ENCODE measurements at places on chromosomes 11 and 22.
A peak's percentile ranks its signal among the peaks of the same experiment; 100 is the strongest.

- DNase-seq: no peak
Observed at GRCh38 chr11:117045196-117045595, 53.0 kb downstream of the SIK3 start.

DNA sequence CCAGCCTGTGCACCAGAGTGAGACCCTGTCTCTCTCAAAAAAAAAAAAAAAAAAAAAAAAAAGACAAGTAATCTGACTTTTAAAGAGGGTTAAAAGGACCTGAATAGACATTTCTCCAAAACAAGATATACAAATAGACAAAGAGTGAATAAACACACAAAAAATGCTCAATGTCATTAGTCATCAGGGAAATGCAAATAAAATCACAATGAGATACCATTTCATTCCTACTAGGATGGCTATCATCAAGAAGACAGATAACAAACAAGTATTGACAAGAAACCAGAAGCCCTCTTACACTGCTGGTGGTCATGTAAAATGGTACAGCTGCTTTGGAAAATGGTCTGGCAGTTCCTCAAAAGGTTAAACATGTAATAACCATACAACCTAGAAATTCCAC is 4.1 kb downstream of the RIC3 start:
- DNase-seq: no peak

- no peak for DNase-seq
Observed at GRCh38 chr11:100740440-100740839, 53.4 kb downstream of the ARHGAP42 start.

- DNase-seq: no peak
Observed at GRCh38 chr11:89660234-89660633, 49.9 kb upstream of the TRIM77 start.

GRCh38 chr11:58676563-58677135 is 54.2 kb downstream of the CNTF start:
- no peak for DNase-seq

GRCh38 chr11:68269414-68270081 is 2.2 kb downstream of the C11orf24 start:
- no peak for DNase-seq

DNA sequence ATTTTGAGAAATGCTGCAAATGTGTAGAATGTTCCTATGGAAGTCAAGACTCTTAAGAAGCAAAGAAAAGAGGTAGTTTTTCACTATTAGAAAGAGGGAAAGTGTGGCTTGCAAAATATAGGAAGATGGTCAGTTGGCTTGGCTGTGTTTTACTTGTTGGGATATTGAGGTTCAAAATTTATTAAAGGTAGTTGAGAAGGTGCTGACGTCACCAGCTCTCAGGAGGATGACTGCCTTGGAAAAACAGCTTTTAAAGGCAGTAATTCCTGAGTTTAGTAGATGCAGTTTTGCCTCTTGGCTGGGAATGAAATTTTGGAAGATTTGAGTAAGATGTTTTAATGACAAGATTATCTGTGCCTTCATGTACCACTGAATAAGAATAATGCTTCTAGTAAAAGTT is 336 bp downstream of the OR4D9 start:
- DNase-seq: no peak

- DNase-seq: no peak
Observed at GRCh38 chr22:32281072-32281471, 25.9 kb upstream of the SLC5A4 start.

DNA sequence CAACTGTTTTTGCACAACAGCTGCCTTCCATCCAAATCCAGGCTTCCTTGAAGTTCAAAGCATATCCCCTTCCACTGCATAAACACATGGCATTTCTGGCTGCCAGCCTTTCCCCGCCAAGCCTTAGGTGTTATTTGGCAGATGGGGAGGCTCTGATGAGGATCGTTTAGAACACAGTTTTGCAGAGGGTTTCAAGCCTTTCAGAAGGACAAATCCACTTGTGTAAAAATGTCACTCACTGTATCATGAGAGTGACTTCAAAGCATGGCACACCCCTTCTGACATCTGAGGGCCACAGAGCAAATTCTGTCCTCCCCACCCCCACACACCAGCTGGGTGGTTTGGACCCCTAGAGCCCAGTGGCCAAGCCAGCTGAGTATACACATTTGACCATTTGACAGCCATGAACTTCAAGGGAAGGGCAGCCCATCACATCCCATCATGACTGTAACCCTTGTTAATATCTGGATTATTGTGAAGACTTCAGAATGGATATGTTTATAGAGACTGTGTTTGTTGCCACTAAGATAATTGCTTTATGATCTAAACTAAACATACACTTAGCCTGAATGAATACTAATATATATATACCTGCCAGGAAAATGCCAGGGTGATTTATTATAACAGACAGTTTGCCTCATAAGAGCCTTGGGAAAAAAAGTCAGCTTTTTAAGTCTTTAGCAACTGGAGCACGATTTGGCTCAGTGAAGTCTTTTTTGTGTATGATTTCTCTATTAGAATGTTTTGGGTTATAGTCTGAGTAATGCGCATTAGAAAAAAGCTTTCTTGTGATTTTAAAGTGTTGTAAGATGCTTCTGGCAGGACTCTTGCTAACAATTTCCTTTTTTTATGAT is 31.9 kb downstream of the FBLN1 start:
- DNase-seq: no peak

DNA sequence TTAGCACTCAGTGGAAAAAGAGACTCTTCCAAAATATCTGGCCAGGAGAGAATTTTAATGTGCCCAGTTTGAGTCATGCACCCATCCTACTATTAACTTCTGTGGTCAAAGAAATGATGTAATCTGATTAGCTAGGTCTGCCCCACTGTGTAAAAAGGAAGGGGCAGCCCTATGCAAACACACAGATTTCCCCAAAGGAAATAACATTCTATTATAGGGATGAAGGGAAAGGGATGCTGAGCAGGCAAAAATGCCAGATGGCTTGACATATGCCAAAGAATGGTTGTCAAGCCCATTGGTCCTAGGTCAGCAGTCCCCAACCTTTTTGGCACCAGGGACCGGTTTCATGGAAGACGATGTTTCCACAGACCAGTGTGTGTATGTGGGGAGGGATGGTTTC is 43.3 kb upstream of the PAK1 start:
- DNase-seq: no peak

DNA sequence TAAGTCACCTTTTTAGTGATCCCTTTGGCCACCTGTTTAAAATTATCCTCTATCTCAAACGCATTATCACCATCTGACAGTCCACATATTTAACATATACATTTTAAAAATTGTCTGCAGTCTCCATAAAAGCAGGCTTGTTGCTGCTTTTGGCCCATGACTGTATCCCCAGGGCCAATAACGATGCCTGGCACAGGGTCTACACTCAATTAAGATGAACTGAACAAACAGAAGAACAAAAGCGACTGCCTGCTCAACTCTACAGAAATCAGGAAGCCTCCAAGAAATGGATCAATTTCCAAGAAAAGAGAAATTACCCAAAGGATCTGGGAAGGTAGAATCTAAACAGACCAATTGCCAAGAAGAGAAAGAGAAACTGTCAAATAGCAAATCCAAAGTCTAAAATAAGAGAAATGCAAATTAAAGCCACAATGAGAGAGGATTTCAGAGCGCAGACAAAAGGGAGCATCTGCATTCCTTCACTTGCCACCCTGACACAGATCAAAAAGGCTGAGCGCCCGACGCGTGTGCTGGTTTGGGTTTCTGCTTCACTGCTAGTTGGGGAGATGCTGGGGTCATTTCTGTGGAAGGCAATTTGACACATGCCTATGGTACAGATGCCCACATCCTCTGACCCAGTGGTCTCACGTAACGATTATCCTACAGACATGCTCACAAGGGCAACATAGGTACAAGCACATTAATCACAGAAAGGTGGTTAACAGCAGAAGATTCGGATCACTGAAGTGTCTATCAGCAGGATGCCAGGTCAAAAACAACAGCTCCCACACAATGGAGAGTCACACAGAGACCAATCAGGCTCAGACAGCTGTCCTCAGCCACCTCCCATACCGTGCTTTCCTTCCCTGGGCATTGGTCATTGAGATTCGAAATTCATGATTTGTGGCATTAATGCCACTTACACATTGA is 55.9 kb downstream of the SHISAL1 start:
- DNase-seq: no peak

- no peak for DNase-seq
Observed at GRCh38 chr11:125270106-125270505, 105.6 kb downstream of the PKNOX2 start.

DNA sequence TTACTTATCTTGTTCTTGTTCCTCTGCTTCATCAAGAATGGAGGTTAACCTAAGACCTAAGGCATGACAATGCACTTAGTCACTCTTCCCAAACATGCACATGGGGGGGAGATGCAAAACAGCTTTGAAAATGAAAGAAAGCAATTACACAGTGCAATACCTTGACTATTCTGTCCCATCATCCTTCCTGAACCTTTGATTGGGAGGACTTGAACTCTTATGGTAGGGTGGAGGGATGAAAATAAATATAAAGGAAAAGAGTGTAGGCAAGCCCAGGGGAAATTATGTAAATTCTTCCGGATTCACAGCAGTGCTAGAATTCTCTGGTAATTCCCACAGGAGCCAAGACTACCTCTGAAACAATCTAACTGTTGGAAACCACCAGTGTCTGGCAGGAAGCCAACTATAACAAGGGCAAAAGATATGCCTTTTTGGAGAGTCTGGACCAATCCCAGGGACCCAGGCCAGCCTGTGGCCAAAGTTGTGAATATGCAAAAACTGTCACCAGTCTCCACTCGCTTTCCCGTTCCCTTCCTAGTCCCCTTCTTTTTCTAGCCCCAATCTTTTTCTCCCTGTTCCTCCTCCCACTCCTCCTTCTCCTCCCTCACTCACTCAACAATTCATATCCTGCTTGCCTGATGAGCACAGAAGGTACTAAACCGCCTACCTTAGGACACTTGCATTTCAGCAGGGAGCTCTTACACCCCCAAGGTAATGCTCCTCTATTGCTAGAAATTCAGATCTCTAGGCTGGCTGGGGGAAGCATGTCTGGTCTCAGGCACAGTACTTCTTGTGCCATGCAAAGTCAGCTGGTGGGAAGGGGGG is 2.5 kb upstream of the RCN1 start:
- peak; percentile 73 for DNase-seq

- no peak for DNase-seq
Observed at GRCh38 chr22:43186272-43187170, at the start of gene TTLL12. TTLL12 (minus strand) TSS chr22:43187134; CDS start chr22:43187069, 65 bp downstream.

- no peak for DNase-seq
Observed at GRCh38 chr11:118956094-118956846, at the start of gene UPK2. UPK2 (plus strand) TSS chr11:118956298; CDS start chr11:118956351, 53 bp downstream.

DNA sequence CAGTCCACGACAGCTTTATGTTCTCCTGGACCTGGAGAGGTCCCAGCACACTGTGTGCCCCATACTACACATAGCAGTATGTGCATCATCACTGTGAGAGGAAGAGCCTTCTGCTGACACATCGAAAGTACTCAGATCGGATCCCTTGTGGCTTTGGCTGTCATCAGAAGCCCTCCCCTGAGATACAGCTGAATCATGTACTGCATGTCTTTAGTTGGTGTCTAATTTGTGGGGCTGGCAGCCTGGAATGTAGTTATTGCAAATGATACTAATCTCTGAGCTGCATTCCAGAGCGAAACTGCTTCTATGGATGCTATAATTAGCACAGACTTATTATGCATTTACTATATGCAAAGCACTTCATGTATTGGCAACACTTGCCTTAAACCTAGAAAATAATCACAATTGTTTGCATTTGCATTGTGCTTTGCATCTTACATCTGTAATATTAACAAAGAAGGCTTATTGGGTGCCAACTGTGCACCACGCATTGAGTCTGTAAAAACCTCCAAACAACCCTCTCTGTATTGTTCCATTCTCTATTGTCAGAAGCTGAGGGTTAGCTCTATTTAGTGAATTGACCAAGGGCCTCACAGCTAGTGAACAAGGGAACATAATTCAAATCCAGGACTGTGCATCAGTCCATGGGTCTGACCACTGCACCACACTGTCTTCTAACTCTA is 89.2 kb upstream of the CRTAM start:
- peak; percentile 88 for DNase-seq

- no peak for DNase-seq
Observed at GRCh38 chr11:21564095-21564494, 628.8 kb upstream of the ANO5 start.

DNA sequence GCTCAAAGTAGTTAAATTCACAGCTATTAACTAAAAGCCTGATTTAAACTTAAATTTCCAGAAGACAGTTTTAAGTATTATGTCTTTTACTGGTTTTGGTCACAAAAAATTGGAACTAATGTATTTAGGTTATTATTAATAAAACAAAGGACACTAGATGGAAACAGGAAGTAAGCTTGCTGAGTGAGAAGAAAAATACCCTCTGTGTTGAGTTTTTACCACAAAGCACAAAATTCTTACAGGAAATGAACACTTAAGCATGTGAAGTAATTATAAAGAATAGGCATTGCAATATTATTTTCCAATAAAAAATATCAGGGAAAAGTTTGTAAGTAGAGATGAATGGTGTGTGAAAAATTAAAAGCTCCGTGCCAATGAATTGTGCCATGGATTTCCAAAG is 46.3 kb downstream of the PIK3C2A start:
- DNase-seq: no peak

- DNase-seq: no peak
Observed at GRCh38 chr22:32487461-32487860, 12.8 kb downstream of the FBXO7 start.

DNA sequence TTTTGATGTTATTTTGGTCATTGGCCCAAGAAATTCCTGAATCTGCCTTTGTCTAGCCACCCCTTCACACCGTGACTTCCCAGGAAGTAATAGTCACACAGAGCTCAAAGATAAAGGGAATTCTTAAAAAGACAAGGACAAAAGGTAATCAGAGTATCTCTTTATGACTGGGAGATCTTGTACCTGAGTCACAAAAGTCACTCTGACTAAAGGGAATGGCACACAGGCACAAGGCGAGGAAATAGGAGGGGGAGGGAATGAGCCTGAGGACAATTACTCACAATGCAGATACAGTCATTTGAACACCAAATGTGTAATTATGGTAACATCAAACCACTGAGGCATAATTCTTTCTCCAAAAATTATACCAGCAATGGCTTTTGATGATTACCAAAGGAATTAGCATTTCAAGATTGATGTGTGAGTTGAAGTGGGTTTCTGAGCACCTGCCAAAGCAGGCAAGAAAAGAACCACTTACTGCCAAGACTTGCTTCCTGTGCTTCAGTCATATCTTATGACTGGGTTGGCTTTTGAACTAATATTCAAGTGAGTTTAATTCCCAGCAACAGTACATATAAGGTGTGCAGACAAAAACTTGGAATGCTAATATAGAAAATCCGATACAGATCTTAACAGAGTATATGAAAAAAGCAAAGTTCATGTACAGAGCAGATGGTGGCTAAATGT is 856.4 kb downstream of the LRRC4C start:
- no peak for DNase-seq
